Spinal cord (tissue), 10 donors: ENCODE measurements at places on chromosomes 16 and 17.
A peak's percentile ranks its signal among the peaks of the same experiment; 100 is the strongest.

DNA sequence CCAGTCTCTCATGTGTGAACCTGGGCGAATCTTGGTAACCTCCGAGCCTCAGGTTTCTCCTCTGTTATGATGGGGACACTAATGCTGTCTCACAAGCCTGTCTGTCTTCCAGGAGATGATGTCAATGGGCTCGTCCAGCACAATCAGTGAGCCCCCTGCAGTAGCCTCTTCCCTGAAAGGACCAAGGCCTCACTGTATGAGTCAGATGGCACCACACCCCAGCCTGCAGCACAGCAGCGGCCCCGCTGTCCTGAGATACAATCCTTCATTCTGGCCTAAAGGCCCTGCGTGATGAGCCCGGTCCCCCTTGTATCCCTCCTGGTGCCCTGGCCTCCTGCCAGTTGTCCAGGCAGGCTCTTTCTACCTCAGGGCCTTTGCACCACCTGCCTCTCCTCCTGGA is 234.4 kb downstream of the IRF8 start:
- DNase-seq: no peak

GRCh38 chr17:34254651-34255380 is at the start of gene CCL2:
TSS of gene CCL2 (plus strand) at chr17:34255285. CDS start at chr17:34255350, 65 bp downstream.
- DNase-seq: peak; percentile 54

DNA sequence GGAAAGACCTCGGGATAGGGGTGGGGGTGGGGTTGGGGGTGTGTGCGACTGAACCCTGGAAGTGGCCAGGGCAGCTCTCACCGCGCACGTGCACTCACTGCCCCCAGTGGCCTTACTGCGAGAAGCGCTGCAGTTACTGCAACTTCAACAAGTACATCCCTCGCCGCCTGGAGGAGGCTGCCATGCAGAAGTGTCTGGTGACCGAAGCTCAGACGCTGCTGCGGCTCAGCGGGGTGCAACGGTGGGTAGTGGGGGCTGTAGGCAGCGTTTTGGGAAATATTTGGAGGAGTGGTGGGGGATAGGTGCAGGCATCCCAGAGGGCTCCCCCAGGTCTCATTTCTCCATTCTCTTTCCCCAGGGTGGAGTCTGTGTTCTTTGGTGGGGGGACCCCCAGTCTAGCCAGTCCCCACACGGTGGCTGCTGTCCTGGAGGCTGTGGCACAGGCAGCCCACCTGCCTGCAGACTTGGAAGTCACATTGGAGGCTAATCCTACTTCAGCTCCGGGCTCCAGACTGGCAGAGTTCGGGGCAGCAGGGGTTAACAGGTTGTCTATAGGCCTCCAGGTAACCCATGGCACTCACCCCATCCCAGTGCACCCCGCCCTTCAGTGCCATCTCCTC is 972 bp downstream of the RSAD1 start:
- no peak for DNase-seq

DNA sequence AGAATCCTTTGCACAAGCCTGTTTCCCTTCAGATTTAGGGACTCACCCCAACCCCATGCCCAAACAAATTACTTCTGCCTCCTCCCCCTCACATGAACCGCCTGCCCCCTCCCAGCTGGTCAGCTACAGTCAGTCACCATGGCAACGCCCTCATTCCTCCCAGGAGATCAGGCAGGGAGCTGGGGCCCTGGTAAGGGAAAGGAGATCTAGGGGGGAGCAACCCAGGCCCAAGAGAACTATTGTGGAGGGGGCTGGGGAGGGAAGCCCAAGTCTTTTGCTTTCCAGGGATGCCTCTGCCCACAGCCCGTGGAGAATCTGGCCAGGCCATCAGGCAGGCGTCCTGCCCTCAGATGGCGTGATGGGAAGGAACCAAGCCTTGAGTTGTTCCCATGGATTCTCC is 2.8 kb downstream of the FAM171A2 start:
- no peak for DNase-seq

GRCh38 chr16:68646953-68647659 is 2.0 kb downstream of the CDH3 start:
- DNase-seq: peak; percentile 90

GRCh38 chr16:82628711-82629110 is 1.9 kb downstream of the CDH13 start:
- DNase-seq: no peak

DNA sequence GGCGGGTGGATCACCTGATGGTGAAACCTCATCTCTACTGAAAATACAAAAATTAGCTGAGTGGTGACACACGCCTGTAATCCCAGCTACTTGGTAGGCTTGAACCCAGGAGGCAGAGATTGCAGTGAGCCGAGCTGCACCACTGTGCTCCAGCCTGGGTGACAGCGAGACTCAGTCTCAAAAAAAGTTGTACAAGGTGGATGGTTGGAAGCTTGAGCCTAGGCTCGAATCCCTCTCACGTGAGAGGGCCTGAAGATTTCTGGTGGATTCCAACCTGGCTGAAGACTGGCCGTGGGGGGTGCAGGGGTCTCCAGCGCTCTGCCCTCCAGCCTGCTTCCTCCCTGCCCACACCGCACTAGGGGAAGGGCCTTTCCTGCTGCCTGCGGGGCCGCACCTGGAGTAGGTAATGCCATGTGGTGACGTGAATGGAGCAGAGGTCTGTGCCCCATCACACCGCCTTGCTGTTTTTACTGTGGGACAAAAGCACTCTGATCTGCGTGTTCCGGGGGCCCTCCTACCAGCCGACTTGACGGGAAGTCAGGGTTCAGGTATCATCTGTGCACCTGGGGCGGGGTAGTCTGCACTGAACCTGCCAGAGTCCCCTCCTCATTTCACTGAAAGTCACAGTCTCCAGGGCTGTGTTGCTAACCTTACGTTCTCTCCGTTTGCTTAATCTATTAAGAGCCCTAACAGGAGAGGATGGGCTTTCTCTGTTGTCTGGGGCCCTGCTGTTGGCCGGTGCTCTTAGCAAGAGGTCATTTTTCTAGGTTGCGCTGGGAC is 4.2 kb downstream of the RPL13 start:
- DNase-seq: no peak

- DNase-seq: no peak
Measured at GRCh38 chr16:49455991-49456745, 82.6 kb downstream of the C16orf78 start.

GRCh38 chr17:14940938-14941265 is 324.2 kb downstream of the PMP22 start:
- DNase-seq: no peak

- peak; percentile 18 for DNase-seq
Measured at GRCh38 chr16:83402967-83403366, 404.8 kb upstream of the HSBP1 start.
